ENCODE measurements at places on chromosomes 11 and 22.

GRCh38 chr11:94563848-94564467, 3.2 kb upstream of the PIWIL4 start:
- no peak for DNase-seq

DNA sequence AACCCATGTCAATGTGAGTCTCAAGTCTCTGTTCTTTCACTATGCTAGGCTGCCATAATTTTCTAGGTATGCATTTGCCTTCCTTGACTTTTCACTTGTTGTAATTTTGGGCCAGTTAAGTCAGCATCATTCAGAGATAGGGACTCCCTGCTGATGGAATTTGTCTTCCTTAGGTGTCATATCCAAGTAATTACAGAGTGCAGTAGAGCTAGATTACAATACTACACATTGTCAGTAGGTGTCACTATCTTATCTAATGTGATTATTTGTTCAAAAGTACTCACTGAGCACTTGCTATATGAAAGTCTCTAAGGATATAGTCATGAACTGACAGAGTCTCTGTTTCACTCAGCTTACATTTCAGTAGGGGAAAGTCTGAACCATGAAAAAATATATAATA, 25.0 kb upstream of the SYN3 start:
- no peak for DNase-seq

DNA sequence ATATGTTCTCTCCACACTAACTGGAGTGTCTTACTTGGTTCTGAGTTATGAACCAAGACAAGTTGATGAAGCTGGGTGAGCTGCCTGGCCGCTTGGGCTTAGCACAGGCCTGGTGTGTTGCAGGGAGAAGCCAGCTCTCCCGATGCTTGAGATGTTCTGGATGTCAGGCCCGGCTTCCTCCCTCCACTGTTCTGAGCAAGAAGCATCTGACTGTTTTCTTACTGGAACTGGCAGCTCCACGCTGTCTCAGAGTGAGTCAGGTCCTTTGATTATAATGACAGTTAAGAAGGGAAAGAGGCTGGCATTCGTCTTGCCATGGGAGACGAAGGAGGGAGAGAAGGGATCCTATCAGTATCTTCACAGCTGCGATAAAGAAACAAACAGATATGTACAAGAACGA, 46.5 kb upstream of the CRTAM start:
- DNase-seq, result peak; percentile 58

DNA sequence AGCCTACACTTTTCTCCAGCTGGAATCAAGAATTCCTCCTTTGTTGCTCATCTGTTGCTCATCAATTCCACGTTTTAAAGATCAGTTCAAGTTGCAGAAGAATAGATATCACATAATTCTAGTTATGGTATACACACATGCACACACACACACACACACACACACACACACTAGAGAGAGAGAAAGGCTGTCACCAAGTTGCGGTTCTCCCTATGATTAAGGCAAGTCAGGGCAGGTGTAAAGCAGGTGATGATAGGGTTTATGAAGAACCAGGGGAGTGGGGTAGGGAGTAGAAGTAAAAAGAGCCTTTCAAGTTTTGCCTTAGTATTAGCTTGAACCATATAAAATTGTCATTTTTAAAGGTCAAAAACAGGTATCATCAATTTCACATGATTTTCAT, 31.7 kb upstream of the TMPRSS4 start:
- no peak for DNase-seq

DNA sequence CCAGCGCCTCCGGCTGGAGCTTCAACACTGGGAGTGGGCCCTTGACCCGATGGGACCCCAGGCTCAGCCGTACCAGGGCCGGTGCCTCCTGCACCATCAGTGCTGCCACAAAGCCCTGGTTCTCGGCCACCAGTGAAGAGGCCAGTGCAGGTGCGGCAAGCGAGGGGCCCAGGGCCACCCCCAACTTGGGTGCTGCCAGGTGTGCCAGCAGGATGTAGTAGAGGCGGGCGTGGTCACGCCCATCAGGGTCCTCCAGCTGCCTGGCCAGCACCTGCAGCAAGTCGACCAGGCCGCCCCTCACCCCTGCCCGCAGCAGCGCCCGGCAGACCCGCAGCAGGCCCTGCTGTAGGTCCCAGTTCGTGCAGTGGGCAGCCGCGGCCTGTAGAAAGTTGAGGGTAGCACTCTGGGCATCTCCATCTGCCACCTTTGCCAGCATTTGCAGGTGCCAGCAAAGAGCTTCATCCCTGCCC, 2.3 kb downstream of the AP5B1 start:
- no peak for DNase-seq

DNA sequence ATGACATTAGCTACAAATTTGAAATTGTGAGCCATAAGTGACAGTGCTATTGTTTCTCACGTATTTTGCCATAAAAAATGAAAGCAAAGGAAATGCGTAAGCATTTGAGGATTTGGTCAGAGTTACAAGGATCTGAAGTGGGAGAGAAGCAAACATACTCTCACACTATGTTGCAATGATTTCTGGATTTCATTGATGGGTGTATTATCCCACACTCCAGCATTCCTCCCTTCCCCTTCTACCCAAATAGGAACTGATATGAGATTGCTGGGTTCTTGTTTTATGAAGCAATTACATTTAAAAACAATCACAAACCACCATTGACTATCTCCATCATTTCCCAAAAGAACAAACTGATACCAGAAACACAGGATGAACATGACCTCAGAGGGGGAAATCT, 314.0 kb upstream of the CTSC start:
- no peak for DNase-seq

DNA sequence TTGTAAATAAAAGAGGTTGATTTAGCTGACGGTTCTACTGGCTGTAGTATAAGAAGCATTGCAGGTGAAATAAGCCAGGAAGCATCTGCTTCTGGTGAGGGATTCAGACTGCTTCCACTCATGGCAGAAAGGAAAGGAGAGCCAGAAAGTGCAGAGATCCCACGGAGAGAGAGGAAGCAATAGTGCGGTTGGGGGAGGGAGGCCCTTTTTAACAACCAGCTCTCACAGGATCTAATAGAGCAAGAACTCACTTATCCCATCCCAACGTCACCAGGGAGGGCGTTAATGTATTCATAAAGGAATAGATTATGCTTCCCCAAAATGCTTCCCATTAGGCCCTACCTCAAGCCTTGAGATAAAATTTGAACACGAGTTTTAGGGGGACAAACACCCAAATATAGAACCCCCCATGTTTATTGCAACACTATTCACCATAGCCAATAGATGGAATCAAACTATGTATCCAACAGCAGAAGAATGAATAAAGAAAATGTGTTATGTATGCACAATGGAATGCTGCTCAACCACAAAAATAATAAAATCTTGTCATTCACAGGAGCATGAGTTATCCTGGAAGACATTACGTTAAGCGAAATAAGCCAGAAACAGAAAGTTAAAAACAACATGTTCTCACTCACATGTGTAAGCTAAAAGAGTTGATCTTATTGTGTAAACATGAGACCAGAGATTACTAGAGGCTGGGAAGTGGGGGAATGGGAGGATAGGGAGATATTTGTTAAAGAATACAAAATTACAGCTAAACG, 908.3 kb upstream of the ANO3 start:
- peak; percentile 0 for DNase-seq

GRCh38 chr11:120270386-120270785, 30.4 kb downstream of the POU2F3 start:
- DNase-seq, result no peak

DNA sequence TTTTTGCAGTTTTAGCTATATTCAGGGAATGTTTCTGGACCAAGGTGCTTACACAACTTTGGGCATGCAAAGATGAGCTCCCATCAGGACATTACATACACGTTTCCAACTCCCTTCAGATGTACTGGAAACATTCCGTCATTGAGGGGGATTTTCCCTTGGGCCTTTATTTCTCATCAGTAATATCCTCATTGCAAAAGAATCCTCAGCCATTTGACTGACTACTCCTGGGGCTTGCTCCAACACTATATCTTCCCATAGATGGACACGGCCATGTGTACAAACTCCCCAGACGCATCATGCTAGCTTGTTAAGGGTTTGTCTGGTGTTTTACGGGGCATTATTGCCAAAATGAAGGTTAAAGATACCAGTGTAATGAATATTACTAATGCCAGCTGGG, 59.3 kb upstream of the NUP160 start:
- no peak for DNase-seq

GRCh38 chr22:22218302-22218701, 26.3 kb upstream of the VPREB1 start:
- DNase-seq, result no peak

GRCh38 chr11:73425108-73425507, 48.9 kb downstream of the RELT start:
- DNase-seq, result no peak

DNA sequence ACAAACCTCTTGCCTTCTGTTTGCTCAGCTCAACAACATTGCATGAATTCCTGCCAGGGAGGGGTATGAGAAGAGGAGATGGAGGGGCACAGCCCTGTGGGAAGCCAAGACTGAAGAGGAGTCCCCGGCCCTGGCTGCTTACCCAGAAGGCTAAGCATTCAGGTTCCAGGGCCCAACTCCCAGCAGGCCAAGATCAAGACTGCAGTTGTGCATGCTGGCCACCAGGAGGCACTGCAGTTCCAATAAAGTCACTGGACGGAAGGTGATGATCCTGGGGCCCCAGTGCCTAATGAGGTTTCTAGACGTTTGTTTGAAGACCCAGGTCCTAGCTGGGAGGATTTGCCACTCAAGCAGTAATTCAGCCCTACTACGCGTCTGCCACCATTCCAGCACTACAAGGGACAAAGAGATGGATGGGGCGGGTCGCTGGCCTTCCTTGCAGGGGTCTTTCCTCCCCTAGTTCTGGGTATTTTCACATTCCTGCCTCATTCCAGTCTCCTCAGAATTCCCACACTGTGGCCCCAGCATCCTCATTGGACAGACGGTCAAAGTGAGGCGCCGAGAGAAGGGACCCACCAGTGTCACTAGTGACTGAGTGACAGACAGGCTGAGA, 23.6 kb downstream of the ALX4 start:
- peak; percentile 69 for DNase-seq

DNA sequence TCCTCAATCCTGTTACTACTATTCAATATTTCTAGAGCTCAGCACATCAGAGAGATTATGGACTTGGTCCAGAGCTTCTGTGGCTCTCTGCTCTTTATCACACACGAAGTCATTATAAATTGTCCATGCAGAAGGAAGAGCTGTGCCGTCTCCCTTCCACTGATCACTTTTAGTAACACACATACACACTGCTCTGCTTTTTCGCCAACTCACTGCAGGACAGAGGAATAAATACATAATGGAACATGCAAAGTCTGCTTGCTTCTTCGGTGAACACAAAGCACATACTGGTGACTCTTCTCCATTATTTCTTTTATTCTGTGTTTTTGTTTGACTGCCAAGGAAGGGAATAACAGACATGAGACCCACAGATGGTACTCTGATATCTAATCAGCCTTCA, 1000.0 kb upstream of the TENM4 start:
- no peak for DNase-seq

- DNase-seq, result peak; percentile 30
These were observed 2.2 kb downstream of the YAP1 start for GRCh38 chr11:102112509-102112821.

DNA sequence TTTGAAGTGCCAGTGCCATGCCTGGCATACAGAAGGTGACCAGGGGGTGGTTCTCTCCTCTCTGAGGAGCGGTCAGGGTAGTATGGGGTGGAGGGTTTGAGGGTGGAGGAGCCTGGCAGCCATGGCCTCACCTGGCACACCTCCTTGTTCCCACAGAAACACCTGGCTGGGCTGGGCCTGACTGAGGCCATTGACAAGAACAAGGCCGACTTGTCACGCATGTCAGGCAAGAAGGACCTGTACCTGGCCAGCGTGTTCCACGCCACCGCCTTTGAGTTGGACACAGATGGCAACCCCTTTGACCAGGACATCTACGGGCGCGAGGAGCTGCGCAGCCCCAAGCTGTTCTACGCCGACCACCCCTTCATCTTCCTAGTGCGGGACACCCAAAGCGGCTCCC, 9.6 kb downstream of the SERPINH1 start:
- no peak for DNase-seq

GRCh38 chr11:5992604-5993251, 5.9 kb upstream of the OR52L1 start:
- DNase-seq, result peak; percentile 0

DNA sequence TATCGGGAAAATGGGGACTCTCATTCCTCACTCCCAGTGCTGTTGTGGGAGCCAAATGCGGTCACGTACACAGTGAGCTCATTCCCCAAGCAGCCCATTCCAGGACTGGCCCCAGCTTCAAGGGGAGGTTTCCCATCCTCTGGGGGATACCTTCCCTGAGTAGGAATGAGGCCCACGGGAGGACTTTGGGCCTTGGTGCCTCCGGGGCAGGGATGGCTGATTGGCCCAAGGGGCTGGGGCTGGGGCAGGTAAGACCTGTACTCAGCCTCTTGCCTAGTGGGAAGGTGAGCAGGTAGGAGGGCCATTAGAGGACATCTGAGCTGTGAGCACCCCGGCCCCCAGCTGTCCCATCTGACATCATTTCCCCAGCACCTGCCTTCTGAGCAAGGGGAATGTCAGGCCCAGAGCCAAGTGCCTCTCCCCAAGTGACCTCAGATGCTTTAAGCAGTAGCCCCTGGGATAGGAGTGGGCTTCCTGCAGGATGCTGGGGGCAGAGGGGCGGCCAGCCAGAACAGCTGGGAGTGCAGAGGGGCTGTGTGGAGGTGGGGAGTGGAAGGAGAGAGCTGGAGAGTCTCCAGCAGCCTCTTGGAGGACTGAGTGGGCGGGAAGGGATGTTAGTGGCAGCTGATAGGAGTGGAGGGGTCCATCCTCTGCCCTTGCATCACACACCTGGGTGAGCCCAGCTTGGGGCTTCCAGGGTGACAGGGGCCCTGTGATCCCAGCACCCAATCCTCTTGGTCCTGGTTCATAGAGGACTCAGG, 58.4 kb downstream of the CD82 start:
- DNase-seq, result no peak

GRCh38 chr11:63639199-63639832, 25.1 kb upstream of the PLAAT3 start:
- DNase-seq, result peak; percentile 43

- no peak for DNase-seq
These were observed 5.4 kb downstream of the RELT start for GRCh38 chr11:73381589-73381988.

GRCh38 chr11:23206741-23207336, 346.6 kb upstream of the CCDC179 start:
- no peak for DNase-seq

- no peak for DNase-seq
These were observed 323.0 kb upstream of the CCDC90B start for GRCh38 chr11:83609191-83609590.

- DNase-seq, result peak; percentile 54
These were observed 15.8 kb upstream of the EHD1 start for GRCh38 chr11:64894070-64894811.

All from foreskin fibroblast (primary cell).